A673 (cell line): ENCODE measurements at places on chromosomes 3 and 15.
A peak's percentile ranks its signal among the peaks of the same experiment; 100 is the strongest.

- no peak for DNase-seq
Observed at GRCh38 chr15:60635507-60636352, 156.8 kb upstream of the ICE2 start.

DNA sequence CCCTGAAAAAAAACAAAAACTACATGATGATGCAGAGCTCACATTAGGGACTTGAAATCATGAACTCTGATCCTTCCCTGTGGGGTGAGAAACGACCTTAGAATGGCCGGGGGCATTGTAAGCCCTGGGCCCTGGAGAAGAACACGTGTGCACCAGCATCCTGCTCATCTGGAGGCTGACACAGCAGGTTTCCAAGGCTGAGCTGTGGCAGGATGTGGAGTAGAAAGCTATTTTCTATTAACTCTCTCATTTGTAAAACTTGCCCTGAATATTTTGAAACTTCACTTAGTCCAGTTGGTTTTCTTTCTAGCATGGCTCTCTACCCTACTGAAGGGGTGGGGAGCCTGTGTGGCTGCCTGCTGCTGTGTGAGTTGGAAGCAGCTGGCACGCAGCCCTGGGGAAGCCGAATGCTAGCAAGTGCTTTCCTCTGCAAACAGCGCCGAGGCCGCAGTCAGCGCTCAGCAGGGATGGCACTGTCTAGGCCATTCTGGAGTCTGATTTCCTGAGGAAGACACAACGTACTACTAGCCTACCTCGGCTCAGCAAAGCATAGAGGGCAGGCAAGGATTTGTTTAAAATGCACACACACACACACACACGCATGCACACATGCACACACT, 58.0 kb downstream of the GABRG3 start:
- no peak for DNase-seq

DNA sequence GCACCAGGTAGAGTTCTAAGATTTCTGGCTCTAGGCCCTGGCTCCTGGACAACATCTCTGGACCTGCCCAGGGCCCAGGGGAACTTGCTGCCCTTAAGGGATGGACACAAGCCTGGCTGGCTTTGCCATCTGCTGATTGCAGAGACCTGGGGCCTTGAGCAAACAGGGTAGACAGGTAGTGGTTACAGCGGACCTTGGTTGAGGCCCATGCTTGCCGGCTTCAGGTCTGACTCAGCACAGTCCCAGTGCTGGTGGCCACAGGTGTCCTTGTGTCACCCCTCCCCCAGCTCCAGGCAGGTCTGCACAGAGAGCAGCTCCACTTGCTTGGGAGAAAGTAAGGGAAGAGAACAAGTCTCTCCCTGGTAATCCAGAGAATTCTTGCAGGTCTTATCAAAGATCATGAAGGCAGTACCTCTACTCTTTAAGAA, 15.9 kb upstream of the ACTL6A start:
- no peak for DNase-seq

DNA sequence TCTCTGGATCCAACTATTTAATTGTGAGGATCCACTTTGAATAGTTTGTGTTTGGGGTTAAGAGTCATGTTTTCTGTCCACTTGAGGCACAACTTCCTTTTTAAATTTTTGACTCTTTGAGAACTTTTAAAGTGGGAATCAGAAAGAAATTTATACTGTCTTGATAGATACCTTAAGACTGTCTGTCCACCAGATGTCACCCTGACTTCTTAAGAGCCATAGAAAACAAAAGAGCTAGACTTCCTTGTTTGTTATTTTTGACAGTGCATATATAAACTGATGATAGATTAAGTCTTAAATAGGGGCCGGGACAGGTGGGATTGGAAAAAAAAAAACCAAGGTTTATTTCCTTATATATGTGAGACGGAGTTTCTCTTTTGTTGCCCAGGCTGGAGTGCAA, 52.1 kb upstream of the WDR72 start:
- DNase-seq: peak; percentile 1

GRCh38 chr3:63095-63765, 133.3 kb upstream of the CHL1 start:
- DNase-seq: no peak

DNA sequence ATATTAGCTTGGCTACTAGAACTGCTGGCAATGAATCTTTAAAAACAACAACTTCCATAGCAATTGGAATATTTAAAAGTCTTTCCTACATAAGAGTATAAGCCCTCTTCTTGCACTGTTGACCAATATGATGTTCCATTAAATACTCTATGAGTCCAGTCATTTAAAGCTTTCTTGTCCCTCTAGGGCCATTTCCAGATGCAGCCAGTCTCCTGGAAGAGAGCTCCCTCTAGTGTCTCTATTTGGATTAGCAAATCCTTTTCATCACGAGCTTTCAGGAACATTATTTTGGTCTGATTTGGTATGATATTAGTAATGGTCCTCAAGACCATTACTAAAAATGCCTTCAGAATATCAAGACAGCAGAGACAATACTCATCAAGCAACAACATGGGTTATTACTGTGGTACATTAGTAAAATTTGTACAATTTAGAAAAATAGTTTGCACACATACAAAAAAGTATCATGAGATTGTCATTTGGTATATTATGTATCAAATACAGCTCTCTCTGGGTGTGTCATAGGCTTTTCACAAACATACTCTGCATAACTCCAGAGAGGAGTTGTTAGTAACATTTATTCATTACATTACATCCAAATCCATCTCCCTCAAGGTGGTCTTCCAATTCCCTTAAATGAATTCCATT, 101.3 kb downstream of the DPH6 start:
- DNase-seq: peak; percentile 62
